ENCODE measurements at places on chromosomes 6 and 20. TPM values are rescaled to one million over a fixed set of nuclear protein-coding genes. Genes with fewer than 3 reads are reported as not detected.

- DNase-seq: no peak
- no peaks in the 10 kb centered on the region for H3K27me3 ChIP-seq
- H3K4me3 ChIP-seq: no peak overlapping the region
- no peaks in the 10 kb centered on the region for H3K4me1 ChIP-seq
Measured at GRCh38 chr6:593907-594212, 63.0 kb downstream of the HUS1B start.

- no peak overlapping the region for H3K4me3 ChIP-seq
- H3K36me3 ChIP-seq: no peaks in the 10 kb centered on the region
- H3K27ac ChIP-seq: peak overlapping the region; percentile 2
Measured at GRCh38 chr6:139124887-139125672, 9.8 kb upstream of the HECA start.

Gene PRR18
- not detected for total RNA-seq

DNA sequence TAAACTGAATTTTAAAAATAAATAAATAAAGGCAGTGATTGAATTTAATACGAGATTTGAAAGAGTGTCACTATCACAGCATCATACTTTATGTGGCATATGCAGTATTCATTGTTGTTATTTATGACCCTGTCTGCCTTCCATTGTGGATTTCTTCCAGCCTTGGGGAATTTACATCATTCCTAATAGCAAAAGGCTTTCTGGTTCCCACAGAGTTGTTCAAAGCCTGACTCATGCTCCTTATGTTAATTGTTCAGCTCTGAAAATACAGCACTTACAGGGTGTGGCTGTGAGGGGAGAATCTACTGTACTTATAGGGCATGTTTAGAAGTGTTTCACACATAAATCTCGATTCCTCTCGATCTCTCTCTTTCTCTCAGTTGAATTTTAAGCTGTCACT is 54.4 kb downstream of the JAG1 start:
- H3K4me1 ChIP-seq: peaks cover 38% of the 10 kb centered on the region
- H3K27ac ChIP-seq: peak overlapping the region; percentile 74
- no peak overlapping the region for H3K4me3 ChIP-seq
- no peaks in the 10 kb centered on the region for H3K27me3 ChIP-seq
- no peaks in the 10 kb centered on the region for H3K36me3 ChIP-seq

Gene ECT2L
- total RNA-seq: 0.13 TPM
